CD8-positive, alpha-beta memory T cell (primary cell): ENCODE measurements at places on chromosomes 6 and 20. TPM values are rescaled to one million over a fixed set of nuclear protein-coding genes. Genes with fewer than 3 reads are reported as not detected.

The B3GALT4 gene
- total RNA-seq: 7.0 TPM

The C6orf52 gene
- total RNA-seq: 6.8 TPM

- no peaks in the 10 kb centered on the region for H3K36me3 ChIP-seq
- no peak for DNase-seq
- H3K27me3 ChIP-seq: peaks cover 20% of the 10 kb centered on the region
- H3K4me3 ChIP-seq: peak overlapping the region; percentile 41
- peaks cover 5% of the 10 kb centered on the region for H3K4me1 ChIP-seq
Measured at GRCh38 chr6:82364087-82365015, 734 bp downstream of the TPBG start.

GRCh38 chr6:75065523-75065922, 140.3 kb downstream of the COL12A1 start:
- H3K27me3 ChIP-seq: no peaks in the 10 kb centered on the region
- H3K4me3 ChIP-seq: no peak overlapping the region
- no peak overlapping the region for H3K27ac ChIP-seq
- H3K4me1 ChIP-seq: no peaks in the 10 kb centered on the region
